CD8-positive, alpha-beta memory T cell (primary cell): ENCODE measurements at places on chromosomes 16 and 17.

GRCh38 chr17:49667854-49668253, 10.0 kb downstream of the SPOP start:
- no peak for DNase-seq

DNA sequence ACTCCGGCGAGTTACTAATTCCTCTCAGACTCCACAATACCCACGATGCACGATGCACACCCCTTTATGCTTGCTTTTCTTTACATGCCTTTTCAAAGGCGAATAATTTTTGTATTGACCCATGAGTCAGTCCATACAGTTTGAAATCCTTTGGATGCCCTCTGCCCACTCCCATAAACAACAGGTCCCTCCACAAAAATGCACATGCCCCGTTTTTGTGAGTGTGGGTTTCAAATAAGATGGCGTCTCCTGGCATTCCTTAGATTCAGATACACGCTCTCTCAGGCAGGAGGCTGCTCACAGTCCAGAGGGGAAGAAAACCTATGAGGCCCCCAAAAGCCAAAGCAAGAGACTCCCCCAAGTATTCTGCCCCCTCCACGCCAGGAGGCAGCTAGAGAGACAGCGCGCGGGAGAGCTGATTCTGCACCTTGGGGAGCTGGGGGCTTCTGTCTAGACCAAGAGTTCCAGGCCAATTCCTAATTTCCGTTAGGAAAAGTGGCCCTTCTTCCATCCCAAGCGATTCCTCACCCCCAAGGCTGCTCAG, 19.6 kb upstream of the HOXB9 start:
- DNase-seq: no peak

GRCh38 chr17:79627766-79628690, 17.2 kb upstream of the RBFOX3 start:
- DNase-seq: no peak

- DNase-seq: no peak
Measured at GRCh38 chr16:67758966-67759365, 39.9 kb upstream of the GFOD2 start.

DNA sequence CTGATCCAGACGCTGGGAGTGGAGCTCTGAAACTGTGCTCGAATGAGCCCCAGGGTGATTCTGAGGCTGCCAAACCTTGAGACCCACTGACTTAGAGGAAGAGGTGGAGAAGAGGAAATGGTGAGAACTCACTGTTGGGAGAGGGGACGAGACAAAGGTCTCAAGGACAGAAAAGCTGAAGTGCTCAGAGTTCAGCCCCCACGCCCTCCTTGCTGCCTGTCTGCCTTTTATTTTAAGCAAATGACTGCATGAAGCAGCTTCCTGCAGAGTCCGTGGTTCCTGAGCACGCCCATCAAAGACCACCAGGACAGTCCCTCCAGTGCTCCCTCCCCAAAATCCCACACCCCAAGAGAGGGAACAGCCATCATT, 20.4 kb downstream of the COTL1 start:
- DNase-seq: no peak

GRCh38 chr17:50615828-50616227, 18.9 kb upstream of the ABCC3 start:
- no peak for DNase-seq

DNA sequence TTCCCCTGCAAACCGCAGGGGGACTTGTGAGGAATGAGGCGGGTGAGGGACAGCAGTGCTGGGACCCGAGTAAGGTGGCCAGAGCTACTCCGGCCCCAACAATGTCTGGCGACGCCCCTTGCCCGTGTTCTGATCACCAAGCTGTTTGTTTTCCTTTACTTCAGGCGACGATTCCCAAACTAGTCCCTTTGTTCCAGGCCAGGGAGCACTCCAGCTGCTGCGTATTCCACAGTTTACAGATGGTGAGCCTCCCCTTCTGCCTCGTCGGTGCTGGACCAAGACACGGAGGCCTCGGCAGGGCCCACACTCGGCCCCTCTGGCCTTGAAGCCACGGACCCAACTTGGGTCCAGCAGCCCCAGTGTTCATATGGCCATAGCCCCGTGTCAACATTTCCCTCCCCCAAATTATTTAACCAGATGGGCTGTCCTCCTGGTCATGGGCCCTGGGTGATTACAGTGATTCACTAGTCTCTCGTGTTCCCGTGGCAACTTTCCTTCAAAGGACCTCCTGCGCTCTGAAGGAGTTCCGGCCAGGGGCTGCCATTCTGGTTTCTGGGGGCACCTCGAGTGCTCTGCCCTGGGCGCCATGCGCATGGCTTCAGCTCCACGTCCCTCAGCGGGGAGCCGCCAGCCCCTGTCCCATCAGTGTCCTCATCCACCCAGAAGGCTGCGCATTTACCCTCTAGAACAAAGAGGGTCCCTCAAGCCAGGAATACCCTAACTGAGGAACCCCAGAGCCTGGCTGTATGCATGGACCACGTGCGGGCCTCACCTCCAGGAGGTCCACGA, 24.8 kb upstream of the MTSS2 start:
- DNase-seq: no peak

- DNase-seq: no peak
Measured at GRCh38 chr17:17792037-17792550, 44.7 kb downstream of the SREBF1 start.

DNA sequence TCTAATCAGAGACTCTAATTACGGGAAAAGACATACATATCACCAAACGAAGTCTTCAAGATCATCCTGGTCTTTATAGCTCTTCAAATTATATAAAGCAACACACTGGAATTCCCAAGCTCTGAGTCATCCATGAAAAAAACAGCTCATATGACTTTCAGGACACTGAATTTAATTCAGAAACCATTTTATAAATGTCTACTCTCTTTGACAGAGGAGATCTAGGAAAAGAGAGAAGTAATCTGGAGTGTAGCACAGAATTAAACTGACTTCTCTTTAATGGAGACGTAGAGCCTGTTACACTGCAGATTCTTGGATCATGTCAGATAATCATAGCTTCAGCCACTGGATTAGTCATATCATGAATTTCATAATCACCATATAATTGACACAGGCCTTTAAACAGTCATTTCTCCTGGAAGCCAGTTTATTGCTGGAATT, 86.8 kb upstream of the WSB1 start:
- no peak for DNase-seq

- no peak for DNase-seq
Measured at GRCh38 chr17:19381741-19382444, 3.6 kb downstream of the MAPK7 start.

GRCh38 chr17:51848451-51848850, 310.1 kb downstream of the CA10 start:
- no peak for DNase-seq

GRCh38 chr17:61511480-61512182, 59.4 kb downstream of the TBX4 start:
- DNase-seq: no peak

DNA sequence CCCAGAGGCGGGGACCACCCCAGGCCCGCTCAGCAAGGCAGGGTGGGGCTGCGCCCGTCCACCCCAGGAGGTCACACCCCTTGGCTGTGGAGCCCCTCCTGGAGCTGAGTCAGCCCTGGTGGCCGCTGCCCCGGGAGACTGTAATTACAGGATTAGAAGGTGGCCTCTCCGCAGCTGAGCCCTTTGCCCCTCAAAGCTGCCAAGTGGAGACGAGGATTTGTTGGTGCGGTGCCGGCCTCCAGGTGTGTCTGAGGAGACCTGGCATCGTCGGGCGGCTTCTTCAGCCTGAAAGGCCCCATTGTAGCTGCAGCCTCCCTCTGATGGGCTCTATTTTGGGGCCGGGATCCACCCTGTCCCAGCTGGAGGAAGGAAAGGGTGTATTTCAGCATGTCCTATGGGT, 22.7 kb upstream of the SPNS2 start:
- no peak for DNase-seq

DNA sequence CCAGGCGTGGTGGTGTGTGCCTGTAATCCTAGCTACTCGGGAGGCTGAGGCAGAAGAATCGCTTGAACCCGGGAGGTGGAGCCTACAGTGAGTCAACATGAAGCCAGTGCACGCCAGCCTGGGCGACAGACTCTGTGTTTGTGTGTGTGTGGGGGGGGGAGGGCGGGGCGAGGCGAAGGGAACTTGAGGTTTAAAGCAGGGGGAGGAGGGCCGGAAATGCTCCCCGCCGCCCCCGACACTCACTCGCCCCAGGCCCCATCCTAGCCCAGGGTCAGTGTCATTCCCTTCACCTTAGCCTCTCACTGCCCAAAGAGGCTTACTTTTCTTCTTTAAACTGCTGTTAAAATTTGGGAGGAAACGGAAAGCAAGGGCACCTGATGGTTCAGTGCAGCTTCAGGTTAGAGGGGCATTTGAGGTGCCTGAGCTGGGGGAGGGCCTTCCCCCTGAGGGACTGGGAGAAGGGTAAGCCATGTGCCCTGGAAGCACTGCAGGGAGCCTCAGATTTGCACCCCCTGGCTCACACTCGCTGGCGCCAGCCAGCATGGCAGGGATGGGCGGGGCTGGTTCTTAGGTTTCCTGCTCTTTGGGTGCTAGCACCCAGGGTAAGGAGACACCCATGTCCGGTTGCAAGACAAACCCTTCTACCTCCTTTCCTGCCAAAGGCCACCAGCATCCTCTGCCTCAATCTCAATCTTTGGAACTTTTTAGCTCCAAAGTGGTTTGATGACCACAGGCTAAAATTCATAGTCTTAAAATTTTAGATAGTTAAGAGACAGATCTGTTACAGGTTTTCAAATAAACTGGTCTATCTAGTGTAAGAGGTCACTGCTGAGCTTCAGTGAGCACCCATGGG, 2.2 kb upstream of the LIMD2 start:
- peak; percentile 74 for DNase-seq

GRCh38 chr16:89307421-89307805, 89.9 kb downstream of the ZNF778 start:
- DNase-seq: no peak

GRCh38 chr16:68368301-68368888, 57.6 kb downstream of the PRMT7 start:
- DNase-seq: no peak

DNA sequence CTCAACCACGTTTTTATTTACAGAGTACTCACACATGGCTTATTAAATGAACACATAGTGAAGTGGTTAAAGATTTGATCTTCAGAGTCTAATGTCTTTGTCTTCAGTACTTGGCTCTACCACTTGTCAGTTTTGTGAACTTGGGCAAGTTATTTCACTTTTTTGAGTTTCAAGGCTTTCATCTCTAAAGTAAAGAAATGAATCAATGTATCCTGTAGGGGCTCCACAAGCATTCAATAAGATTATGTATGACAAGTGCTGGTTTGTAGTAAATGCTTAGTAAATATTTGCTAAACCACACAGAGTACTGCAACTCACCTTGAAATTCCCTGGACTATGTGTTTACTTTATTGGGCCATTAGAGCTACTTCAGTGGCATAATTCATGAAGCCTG, 446.0 kb upstream of the GOT2 start:
- DNase-seq: no peak

- DNase-seq: no peak
Measured at GRCh38 chr17:69695646-69696045, 281.1 kb downstream of the MAP2K6 start.

DNA sequence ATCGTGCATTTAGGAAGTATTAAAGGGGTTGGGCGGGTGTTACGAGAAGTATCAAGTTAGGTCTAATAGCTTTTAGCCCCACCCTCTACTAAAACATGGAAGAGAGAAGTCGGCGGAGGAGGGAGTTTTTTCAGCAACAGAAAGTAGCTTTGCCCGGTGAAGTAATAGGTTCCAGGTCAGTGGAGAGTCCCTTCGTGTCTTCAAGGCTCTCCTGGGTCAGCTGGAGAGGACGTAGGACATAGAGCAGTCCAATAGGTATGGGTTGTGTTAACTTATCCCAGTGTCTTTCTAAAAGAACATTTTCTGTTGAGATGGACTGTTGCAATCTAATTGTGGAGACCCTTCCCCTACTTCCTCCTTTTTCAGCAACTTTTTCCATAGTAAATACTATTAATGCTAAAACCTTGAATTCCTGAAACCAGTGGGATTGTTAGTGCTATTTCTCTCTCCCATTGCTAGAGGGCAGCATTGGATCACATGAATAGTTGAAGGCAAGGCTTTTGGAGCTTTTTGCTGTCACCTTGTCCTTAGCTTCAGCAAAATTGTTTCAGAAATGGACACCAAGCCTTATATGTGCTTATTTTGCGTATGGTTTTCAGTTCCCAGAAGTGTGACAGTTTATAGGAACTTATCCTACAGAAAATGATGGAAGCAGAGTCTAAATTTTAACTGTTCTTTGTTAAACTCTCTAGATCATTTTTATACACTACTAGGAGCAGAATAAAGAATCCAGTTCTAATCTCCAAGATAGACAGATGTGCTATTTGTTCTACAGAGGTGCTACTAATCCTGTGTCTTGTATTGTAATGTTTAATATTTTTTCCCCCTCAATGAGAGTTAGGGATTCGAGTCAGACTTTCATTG, 38.4 kb downstream of the UTP18 start:
- DNase-seq: no peak

DNA sequence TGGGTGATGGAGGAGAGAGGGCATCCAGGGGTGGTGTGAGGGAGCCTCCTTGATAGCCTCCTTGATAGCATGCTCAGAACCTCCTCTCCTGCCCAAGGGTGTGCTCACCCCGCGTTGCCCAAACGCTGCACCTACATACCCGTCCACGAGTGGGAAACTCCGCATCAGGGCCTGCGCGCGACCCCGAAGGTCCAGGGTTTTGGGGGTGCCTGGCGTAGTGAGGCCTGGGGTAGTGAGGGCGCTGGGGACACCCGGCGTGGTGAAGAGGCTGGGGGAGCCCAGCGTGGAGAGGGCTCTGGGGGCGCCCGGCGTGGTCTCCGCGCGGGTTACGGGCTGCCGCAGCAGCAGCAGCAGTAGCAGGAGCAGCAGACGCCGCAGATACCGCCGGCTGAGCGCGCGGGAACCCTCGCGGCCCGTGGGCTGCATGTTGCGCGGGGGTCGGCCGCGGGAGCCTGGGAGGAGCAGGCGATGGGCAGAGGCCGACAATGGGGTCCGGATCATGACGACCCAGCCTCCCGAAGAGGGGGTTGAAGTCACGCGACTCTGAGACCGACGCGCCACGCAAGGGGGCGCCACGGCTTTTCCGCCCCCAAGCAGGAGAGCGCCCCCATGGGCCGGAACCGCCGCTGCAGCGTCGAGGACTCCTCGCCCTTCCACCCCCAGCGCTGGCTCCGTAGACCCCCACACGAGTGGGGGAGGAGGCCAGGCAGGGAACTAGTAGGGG, at the start of gene DPEP3:
Gene DPEP3 (minus strand): TSS at position 545 of the 724 bp plus-strand sequence. CDS start 119 bp downstream, at position 426.
- no peak for DNase-seq

GRCh38 chr17:29357821-29358232, 32.3 kb upstream of the TAOK1 start:
- DNase-seq: no peak

DNA sequence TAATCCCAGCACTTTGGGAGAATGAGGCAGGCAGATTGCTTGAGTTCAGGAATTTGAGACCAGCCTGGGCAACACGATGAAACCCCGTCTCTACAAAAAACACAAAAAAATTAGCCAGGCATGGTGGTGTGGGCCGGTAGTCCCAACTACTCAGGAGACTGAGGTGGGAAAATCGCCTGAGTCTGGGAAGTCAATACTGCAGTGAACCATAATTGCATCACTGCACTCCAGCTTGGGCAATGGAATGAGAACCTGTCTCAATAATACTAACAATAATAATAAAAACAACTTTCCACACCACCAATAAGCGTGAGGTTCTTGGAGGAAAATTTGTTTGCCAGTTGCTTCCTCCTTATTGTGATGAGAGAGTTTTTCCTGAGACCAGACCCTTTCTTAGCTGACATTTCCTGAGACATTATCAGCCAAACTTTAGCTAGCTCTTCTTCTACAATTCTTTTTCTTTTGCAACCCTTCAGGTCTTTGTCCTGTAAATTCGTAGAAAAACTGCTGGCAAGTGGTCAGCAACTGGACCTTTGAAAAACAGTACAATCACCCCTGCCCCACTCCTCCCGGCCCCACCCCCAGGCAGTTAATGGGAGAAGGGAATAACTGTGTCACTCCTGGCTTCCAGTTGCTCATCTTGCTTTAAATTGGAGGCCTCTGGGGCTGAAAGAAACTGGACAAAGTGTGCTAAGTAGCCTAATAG, 3.5 kb upstream of the EZH1 start:
- DNase-seq: no peak
